ENCODE measurements at places on chromosomes 16 and 17.

GRCh38 chr17:69448431-69449102 is 34.1 kb downstream of the MAP2K6 start:
- DNase-seq = no peak

GRCh38 chr16:73147958-73148357 is 100.0 kb upstream of the ZFHX3 start:
- DNase-seq = no peak

DNA sequence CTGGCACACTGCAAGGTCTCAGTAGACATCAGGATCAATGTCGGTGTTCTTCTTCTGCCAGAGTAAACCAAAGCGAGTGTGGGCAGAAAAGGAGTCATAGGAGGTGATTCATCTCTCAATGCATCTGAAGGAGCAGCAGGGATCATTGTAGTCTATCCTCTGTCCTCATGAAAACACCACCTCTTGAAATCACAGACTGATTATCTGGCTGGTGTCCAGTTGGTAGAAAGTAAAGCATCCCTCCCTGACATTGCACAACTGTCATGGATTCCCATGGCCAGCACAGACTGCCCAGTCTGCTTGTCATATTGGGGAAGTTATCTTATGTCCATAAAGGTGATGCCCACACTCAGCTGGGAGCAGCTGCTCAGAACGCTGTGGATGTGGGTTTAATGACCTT is 74.1 kb downstream of the ABCC12 start:
- DNase-seq = no peak

DNA sequence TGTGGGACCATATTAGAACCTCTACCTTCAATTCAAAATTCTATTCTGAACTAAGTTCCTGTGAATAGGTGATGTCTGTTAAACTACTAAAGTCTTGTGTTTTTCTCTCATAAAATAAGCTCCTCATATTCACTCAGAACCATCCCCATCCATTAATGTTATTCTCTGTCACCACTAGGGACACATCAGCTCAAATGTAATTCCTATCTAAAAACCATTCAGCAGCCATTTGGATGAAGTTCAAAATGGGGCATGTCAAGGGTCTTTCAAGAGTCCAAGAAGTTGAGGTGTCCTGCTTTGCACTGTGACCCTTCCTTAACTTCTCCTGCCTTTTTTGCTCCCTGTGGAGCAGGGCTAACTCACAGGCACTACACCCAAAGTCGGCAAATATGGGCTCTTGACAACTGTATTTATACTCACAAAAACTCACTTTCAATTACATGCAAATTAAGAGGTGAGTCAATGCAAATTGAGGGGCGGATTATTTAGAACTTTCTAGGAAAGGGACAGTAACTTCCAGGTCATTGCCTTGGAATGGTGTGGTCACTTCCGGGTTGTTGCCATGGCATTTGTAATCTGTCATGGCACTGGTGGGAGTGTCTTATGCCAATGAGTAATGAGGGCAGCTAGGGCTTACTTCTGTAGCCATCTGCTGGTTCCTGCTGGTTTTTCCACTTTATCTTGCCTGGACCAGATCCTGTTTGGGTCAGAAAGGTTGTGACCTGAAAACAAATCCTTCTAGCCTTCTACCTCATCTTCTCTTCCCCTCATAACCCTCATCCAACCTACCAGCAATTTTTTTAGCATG is 128.2 kb upstream of the COX10 start:
- DNase-seq = no peak

- no peak for DNase-seq
These were observed 47.4 kb downstream of the PLCG2 start for GRCh38 chr16:81826523-81826922.

GRCh38 chr16:4767872-4768548 is 1.0 kb upstream of the ZNF500 start:
- DNase-seq = no peak

DNA sequence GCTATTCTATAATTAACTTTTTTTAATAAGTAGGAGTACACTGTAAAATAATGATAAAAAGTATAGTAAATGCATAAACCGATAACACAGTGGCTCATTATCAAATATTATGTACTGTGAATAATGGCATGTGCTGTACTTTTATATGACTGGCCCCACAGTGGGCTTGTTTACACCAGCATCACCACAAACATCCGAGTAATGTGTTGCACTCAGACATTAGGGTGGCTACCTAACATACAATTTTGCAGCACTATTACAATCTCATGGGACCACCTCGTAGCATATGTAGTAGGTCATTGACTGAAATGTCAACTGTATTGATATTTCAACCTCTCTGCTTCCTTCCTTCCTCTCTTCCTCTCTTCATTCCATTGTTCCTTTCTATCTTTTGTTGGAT is 51.7 kb downstream of the TBX4 start:
- DNase-seq = no peak

- DNase-seq = no peak
These were observed 9.0 kb upstream of the MAPK3 start for GRCh38 chr16:30131869-30132475.

DNA sequence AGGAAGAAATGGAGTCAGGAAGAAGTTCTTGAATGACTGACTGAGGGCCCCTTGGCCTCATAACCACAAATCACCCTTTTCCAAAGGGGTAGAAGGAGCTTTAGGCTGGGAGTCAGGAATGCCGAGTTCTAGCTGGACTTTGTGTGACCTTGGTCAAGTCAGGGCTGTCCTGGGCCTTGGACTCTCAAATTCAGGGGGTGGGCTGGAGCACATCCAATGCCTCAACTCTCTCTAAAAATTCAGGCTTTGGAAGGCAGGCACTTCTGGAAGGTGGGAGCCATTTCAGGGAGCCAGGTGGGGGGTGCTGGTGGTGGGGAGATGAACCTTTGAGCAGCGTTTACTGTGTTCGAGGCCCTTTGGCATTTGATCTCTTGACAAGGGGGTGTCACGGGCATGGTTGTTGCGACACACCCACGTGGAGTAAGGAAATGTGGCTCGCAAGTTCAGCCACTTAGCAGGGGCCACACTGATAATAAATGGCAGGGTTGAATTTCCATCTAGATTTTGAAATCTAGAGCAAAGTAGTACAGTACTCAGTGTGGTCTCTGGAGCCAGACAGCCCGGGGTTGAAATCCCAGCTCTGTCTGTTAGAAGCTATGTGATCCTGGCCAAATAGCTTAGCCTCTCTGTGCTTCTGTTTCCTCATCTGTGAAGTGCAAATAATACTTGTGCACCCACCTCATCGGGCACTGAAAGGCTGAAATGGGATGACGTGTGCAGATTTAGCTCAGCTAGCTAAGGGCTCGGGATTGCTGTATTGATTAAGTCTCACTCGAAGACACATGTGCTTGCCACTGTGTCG is 47.1 kb upstream of the CIBAR2 start:
- no peak for DNase-seq

DNA sequence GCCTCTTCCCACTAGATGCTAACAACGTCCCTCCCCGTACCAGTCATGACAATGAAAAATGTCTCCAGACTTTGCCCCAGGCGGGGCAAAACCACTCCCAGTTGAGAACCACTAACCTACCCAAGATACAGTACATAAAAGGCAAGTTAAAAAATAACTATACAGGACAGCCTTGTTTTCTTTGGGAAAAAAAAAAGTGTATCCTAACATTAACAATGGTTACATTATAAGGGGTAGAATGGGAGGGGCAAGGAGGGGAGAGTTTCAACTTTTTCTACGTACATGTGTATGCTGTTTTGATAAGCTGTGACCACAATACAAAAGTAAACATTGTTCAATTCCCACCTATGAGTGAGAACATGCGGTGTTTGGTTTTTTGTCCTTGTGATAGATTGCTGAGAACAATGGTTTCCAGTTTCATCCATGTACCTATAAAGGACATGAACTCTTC is 94.9 kb downstream of the TOX3 start:
- no peak for DNase-seq

DNA sequence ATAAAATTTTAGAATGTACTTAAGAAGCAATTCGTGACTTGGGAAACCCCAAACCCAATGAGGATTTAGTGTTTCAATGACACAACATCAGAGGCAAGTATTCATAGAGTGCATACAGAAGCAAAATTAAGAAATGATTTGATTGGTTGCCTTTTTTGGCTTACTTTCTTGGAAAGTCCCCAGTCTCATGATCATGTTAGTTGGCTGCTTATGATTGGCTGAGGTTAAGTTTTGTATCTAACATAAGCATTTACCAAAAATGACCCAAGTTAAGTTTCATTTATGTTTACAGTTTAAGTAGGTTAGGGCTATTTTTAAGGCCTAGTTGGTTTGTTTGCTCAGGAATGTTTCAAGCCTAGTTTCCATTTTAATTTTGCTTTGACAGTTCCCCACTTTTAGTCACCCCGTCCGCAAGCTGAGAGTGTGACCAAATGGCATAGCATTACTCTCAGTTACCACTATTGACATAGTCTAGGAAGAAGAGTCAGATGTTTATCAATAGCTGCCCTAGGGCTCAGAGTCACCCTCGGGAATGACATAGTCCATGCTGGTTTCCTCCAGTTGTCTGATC is 36.2 kb downstream of the DGKE start:
- DNase-seq = no peak

- DNase-seq = no peak
These were observed 28.4 kb upstream of the SLC25A19 start for GRCh38 chr17:75317671-75318070.

- no peak for DNase-seq
These were observed 645 bp upstream of the ELMO3 start for GRCh38 chr16:67198238-67198734.

DNA sequence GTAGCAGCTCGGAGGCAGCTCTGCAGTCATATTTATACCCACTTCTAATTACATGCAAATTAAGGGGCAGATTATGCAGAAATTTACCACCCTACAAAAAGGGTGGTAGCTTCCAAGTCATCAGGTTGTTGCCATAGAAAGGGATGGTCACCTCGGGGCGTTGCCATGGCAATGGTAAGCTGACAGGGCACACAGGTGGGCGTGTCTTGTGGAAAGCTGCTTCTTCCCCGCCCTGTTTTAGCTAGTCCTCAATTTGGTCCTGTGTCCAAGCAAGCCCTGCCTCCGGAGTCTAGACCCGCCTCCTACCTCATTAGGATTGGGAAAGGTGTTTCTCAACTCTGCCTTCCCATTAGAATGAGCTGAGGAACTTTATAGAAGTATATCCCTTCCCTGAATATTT is 98.7 kb downstream of the HS3ST2 start:
- DNase-seq = no peak

DNA sequence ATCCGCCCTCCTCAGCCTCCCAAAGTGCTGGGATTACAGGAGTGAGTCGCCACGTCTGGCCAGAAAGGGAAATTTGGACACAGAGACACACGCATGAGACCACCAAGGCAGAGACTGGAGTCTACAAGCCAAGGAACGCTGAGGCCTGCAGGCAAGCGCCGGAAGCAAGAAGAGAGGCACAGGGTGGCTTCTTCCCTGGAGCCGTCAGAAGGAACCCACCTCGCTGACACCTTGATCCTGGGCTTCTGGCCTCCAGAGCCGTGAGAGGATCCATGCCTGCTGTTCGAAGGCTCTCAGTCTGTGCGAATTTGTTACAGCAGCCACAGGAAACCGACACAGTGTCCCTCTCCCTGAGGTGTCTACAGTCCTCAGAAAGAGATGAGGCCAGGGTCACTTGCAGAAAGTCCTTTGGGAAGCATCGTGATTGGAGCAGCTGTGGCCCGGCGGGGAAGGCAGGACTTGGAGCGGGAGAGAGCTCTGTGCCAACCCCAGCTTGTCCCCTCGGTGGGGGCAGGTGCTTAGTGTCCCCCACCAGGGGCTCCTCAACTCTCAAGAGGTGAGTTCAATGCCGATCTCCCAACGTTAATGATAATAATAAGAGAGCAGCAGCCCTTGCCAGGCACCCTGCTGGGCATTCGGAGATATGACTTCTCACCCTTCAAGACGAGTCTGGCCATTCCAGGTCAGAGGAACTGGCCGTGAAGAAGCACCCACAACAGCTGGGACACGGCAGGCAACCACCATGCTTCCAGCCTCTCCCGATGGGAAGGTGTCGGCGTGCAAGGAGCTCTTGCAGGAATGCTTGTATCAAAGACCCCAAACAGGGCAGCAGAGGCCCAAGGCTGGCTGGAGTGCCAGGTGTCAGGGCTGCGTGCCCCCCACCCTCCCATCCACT is 68.4 kb upstream of the TNRC6C start:
- no peak for DNase-seq

DNA sequence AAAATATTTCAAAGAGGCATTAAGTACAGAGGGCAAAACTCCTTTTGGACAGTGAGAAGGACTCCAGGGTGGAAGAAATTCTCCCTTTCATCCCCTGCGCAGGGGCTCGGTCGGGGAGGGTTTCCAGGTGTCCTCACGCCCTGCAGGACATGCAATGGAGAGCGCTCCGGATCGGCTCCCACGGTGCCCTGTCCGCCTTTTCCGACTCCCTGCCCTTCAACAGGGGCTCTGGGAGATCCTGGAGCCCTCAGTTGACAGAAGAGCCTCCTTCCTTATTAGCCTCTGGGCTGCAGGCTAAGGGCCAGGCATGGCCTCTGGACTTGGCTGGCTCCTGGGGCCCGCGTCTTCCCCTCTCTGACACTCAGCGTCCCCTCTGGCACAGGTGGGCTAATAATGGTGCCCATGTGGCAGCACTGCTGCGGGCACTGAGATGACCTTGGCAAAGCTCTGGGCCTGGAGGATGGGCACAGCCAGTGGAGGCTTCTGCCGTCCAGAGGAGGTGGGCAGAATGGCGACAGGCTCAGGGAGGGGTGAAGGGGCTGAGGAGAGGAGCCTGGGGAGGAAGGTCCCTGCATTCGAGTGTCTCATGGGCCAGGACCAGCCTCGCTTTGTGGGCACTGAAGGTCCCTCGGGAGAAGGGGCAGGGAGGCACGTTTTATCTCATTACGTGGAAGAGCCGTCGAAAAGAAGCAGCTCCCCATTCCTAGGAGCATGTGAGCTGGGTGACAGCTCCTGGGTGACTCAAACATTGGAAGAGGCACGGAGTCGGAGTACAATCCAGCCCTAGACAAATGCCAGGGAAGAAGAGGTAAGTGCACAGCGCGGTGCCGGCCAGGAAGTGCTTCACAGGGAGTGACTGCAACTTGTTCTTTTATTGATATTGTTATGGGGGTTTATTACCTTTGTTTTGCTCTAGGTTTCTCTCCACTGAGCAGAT is 161.7 kb downstream of the IRF8 start:
- DNase-seq = no peak

DNA sequence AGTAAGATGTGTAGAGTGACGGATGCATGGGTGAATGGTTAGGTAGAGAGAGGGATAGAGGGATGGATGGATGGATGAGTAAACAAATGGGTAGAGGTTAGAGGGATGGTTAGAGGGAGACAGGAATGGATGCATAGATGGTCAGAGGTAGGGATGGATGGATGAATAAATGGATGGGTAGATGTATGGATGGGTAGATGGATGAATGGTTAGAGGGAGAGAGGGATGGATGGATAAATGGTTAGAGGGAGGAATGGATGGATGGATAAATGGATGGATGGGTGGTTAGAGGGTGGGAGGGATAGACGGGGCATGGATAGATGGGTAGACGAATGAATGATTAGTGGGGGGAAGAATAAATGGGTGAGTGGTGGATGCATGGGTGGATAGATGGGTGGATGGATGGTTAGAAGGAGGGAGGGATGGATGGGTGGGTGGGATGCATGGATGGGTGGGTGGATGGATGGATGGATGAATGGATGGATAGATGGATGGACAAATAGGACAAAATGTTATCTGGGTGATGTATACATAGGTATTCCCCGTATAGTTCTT is 29.2 kb upstream of the SNN start:
- DNase-seq = no peak

- DNase-seq = no peak
These were observed 222.5 kb downstream of the PRKCA start for GRCh38 chr17:66524877-66525276.

GRCh38 chr17:57269598-57270255 is 13.4 kb downstream of the MSI2 start:
- no peak for DNase-seq

- DNase-seq = no peak
These were observed 41.2 kb downstream of the PRKCA start for GRCh38 chr17:66343531-66344078.

- no peak for DNase-seq
These were observed 11.0 kb downstream of the EFTUD2 start for GRCh38 chr17:44887971-44888954.
